ENCODE measurements at places on chromosomes 1 and 21.

DNA sequence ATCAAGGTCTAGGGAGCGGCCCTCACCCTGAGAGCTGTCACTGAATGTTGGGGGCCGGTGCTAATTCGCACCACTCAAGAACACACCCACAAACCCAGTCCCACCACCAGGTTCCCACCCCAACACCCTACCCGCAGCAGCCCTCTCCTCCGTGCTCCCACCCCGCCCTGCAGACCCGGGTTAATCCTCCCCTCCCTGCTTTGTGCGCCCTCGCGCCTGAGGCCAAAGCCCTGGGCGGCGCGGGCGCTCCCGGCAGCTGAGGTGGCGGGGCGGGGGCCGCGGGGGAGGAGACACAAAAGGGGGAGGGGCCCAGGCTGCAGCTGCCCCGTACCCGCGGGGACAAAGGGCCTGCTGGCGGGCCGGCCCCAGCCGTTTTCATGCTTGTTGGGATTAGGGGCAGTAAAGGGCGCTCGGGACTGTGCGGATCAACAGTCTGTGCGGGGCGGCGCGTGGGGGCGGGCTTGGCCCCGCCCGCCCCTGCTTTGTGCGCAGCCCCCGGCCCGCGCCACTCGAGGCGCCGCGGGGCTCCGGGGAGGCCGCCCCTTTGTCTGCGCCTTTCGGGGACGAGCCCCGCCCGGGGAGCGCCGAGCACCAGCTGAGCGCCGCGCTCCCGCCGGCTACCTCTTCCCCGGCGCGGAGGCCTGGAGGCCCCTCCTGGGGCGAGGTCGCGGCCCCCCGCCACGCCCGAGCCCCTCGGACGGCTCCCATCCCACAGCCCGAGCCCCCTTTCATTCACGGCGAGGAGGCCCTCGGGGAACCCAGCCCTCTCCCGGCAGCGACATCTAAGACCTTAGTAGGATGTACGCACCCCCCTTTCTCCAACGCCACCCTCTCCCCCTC is 10.9 kb downstream of the C1orf216 start:
- DNase-seq: peak; percentile 22

DNA sequence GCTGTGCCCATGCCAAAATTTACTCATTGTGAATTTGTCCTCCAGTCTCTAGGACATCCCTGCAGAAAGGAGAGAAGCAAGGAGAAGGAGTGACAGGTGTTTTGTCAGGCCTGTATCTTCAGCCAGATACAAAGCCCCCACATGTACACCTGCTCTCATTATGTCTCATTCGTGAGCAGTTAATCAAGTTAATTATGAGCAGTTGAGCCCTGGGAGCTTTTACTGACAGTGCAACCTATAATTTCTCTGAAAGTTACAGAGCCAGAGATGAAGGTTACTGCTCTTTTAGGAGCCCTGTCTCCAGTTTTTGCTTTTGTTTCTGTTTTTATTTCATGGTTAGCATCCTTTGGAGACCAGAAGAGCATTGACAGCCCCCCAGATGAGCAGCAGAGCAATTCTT is 5.0 kb upstream of the ILDR2 start:
- DNase-seq: no peak

- no peak for DNase-seq
Measured at GRCh38 chr1:185699874-185700273, 34.3 kb upstream of the HMCN1 start.

DNA sequence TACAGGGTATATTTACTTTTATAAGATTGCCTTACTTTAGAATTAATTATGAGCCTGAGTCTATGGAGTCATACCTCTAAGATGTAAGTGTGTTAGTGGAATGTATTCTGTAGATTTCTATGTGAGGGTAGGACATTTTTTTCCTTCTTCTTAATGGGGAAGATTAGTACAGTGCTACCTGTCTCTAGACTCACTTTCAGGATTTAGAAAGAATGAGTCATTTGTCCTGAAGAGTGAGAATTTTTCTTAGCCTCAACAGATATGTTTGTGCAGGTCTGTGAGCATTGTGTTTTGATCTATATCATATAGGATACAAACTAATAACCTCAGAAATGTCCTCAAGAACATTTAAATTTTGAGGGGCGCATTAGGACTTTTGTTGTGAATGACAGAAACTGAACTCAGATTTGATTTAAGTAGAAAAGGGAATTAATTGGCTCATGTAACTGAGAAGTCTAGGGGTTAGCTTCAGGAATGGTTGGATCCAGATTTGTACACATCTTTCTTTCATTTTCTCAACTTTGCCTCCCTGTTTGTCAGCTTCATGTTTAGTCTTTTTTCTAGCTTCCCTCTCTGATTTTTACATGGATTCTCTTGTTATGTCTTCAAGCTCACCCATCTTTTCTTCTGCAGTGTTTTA is 45.3 kb downstream of the TTC3 start:
- no peak for DNase-seq

DNA sequence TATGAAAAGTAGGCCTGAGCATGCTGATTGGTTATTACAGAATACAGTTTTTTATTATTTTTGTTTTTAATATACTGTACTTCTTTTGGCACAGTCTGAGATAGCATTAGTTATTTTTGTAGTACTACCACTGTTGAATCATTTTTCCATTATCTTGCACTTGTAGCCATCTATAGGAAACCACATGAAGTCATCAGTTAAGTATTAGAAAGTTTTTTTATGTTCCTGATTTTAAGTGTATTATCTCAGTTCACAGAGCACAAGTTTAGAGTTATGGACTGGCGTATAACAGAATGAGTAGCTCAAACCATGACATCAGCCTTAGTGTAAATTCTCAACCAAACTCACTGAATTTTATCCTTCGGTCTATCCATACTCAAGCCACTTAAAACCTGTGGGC is 22.8 kb downstream of the DHX9 start:
- DNase-seq: no peak

DNA sequence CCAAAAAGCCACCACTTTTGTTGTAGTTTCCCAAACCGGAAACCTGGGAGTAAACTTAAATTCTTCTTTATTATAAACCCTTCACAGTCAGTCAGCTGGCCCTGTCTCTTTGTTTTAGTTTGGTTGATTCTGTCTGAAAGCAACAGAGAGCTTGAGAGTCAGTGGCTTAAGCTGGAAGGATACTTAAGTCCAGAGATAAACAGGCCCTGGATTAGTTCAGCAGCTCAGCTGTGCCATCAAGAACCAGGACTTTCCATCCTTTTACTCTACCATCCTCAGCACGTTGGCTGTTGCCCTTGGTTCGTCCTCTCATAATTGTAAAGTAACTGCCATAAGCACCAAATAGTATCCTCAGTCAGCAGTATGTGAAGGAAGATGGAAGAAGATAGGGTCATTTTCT is 4.5 kb downstream of the DESI2 start:
- DNase-seq: no peak

DNA sequence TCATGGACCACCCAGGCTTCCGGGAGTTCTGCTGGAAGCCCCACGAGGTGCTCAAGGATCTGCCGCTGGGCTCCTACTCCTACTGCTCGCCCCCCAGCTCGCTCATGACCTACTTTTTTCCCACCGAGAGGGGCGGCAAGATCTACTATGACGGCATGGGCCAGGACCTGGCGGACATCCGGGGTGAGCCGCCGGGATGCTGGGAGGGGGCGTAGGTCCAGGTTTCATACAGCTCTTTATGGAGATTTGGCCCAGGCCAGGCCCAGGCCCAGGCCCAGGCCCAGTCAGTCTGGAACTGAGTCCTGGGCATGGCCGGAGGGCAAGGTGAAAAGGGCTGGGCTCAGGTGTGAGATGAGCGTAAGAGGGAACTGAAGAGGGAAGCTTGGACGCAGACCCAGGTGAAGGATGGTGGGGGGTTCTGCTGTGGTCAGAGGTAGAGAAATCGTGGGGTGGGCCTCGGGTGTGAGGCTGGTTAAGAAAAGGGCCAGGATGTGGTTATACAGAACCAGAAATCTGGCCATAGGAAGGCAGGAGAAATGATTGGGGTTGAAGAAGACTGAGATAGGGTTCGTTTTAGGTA is 23.0 kb downstream of the DISP3 start:
- DNase-seq: no peak

GRCh38 chr1:154975409-154976059 is 1.1 kb downstream of the CKS1B start:
- peak; percentile 55 for DNase-seq

DNA sequence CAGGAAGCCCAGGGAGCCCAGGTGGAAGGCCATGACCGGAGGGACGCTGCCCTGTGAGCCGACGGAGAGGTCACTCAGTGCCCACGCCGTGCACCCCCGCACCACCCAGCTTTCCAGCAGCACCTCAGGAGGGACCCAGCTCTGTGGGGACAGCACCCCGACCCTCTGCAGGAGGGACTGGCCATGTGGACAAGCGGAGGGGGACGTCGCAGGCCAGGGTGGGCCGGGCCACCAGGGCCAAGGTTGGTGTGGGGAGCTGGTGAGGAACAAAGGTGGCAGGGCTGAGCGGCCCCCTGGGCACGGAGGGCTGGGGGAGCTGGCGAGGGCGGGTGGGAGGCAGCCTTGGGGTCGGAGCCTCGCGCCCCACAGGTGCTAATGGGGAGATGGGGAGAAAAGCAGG is 22.8 kb downstream of the NADK start:
- no peak for DNase-seq

GRCh38 chr1:60126723-60127122 is 53.2 kb upstream of the C1orf87 start:
- DNase-seq: no peak

DNA sequence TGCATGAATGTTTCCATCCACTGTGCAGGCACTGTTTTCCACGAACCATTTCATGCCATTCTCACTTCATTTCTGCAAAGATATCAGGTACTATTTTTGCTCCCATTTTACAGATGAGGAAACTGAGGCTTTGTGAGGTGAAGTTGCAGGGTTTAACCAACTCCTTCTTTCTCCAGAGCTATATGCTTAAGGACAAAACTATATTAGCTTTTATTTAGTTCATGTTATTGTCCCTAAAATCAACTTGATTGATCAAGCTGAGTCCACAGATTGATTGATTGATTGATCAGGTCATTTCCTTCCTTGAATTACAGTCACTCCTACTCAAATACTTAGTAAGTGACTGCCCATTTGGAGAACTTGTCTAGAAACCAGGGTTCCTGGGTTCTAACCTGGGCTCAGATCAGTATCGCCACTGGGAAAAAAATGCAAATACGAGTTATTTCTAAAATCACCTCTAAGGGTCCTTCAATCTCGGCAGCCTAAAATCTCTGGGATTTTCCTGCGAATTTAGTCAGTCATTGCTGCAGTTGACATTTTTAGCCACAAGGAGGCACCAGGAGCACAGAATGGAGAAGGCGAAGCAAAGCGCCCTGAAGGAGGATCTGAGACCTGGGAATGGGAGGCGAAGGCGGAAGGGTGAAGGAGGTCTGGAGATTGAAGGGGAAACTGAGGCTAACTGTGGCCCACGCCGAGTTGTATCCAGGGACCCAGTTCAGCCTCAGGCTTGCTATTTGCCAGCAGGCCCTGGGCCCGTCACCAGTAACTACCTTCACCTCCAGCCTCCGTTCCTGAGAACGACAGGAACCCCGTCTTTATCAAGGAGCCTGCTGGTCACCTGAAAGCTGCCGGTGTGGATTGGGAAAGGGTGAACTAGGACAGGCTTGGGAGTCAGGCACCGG is 14.3 kb upstream of the MUL1 start:
- peak; percentile 61 for DNase-seq

DNA sequence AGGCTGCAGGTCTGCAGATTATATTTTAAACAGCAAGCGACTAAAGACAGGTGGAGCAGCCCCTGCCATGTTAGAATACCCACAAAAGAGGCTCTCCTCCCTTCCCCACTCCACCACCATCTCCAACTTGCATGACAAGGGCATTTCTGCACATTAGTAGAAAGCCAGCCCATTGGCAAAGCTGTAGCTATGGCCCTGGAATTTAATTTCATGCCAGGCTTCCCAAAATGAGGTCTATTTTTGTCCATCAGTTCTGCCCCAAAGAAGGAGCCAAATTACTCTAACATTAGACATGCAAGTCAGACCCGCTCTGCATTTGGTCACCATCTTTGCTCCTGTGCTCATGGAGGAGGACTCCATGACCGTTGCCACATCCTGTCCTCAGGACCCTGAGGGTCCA is 115.2 kb downstream of the LAMC2 start:
- DNase-seq: no peak

DNA sequence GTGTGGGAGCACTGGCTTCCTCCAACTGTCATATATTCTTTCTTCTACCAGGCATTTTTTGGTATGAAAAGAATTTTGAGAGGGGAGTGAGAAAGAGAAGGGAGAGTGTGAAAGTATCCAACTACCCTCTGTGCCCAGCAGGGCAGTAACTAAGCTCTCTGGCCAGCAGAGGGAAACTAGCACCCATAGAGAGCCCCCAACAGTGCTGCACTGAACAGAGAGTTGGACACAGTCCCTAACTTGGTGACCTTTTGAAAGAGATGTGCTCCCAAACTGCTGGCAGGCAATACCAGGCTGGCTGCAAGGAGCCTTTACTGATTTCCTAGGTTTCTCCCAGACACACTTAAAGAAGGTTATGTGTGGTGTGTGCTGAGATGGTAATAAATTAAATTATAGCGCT is 118.8 kb upstream of the PBX1 start:
- DNase-seq: no peak

DNA sequence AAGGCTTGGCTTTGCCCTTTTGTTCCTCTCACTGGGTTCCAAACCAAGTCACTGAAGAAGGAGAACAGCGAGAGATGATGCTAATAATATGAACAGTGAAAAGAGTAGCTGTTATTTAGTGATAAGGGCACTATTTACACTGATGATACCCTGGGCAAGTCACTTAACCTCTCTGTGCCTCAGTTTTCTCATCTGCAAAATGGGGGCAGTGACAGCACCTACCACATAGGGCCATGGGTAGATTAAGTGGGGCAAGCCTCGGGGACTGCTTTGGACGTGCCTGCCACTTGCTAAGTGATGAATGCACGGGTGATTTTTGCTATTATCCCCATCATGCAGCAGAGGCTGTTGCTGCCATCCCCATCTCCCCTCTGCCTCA is 9.2 kb downstream of the ATP13A2 start:
- no peak for DNase-seq

DNA sequence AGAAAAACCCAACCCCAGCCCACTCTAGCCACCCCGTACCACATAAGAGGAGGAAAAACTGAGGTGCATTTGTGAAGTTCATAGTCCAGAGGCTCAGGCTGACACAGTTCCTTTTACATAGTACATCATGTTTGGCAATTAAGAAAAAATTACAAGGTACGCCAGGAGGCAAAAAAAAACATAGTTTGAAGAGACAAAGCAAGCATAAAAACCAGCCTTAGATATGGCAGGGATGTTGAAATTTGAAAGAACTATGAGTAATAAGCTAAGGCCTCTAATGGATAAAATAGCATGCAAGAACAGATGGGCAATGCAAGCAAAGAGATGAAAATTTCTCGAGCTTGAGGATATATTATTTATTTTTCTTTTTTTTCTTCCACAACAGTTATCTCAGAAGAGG is 31.9 kb downstream of the MIXL1 start:
- no peak for DNase-seq

- no peak for DNase-seq
Measured at GRCh38 chr1:205593532-205593931, 38.3 kb downstream of the ELK4 start.

- no peak for DNase-seq
Measured at GRCh38 chr1:182633657-182634281, 29.6 kb upstream of the RGS16 start.

Data from stimulated activated CD4-positive, alpha-beta T cell treated with anti-CD3 and anti-CD28 coated beads, Interleukin-12 subunit alpha, Interleukin-12 subunit beta, amount 100 ng/mL, for 4 hours (primary cell).